Aorta (tissue), 5 donors: ENCODE measurements at places on chromosomes 1 and 21. TPM values are rescaled to one million over a fixed set of nuclear protein-coding genes. Genes with fewer than 3 reads are reported as not detected.

The EFCAB14 gene
- 108 TPM for total RNA-seq

The SPATA45 gene
- 0.78 TPM for total RNA-seq

DNA sequence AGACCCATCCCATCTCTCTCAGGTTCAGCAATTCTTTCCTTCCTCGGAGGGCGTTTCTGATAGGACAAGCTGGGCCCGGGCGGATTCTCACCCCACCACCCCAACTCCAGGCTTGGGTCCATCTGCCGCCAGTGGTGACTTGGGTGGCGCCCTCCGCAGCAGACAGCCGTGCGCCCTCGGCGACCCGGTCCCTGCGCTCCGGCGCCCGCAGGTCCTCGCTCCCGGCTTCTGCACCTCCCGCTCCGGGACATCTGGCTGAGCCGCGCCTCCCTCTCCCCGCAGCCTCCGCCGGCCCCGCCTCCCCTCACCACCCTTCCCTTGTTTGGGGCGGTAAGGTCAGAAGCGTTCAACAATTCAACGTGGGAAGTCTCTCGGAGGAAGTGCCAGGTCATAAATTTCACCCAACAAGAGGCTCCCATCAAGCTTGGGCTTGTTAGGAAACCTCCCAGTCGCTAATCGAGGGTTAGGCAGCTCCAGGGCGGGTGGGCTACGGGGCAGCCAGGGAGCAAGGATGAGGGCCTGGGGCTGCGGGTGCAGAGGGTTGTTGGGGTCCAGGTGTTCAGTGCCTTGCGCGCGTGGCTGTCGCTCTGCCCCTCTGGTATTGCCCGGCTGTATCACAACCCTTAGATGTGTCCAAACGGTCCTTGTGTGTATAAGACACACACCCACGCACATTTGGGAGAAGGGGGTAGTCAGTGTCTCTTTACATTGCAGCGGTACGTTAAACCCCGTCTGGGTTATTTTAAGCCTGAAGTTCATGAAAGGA lies 39.8 kb downstream of the OLIG1 start:
- no peak overlapping the region for H3K4me3 ChIP-seq
- no peaks in the 10 kb centered on the region for H3K36me3 ChIP-seq
- H3K27ac ChIP-seq, result no peak overlapping the region
- H3K4me1 ChIP-seq, result no peaks in the 10 kb centered on the region

GRCh38 chr1:244349581-244350001 lies 102.1 kb downstream of the ADSS2 start:
- H3K4me3 ChIP-seq, result no peak overlapping the region
- no peak for DNase-seq

- no peak for DNase-seq
- no peaks in the 10 kb centered on the region for H3K36me3 ChIP-seq
- H3K27me3 ChIP-seq, result no peaks in the 10 kb centered on the region
Measured at GRCh38 chr1:86389307-86389706, 6.8 kb downstream of the ODF2L start.

DNA sequence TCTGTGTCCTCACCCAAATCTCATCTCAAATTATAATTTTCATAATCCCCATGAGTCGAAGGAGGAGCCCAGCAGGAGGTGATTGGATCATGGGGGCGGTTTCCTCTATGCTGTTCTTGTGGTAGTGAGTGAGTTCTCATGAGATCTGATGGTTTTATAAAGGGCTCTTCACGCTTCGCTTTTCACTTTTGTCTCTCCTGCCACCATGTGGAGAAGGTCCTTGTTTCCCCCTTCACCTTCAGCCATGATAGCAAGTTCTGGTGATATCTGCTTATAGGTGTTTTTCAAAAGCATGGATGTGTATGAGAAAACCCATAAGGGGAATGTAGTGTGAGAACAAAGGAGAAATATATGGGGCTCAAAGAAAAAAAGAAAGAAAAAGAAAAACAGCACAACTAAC lies 405.9 kb upstream of the RGS18 start:
- no peaks in the 10 kb centered on the region for H3K36me3 ChIP-seq
- no peaks in the 10 kb centered on the region for H3K27me3 ChIP-seq
- no peak for DNase-seq
- H3K4me3 ChIP-seq, result no peak overlapping the region
